ENCODE measurements at places on chromosomes 1 and 21.
A peak's percentile ranks its signal among the peaks of the same experiment; 100 is the strongest.

GRCh38 chr1:229454056-229454455 is 20.2 kb upstream of the ACTA1 start:
- no peak for DNase-seq

DNA sequence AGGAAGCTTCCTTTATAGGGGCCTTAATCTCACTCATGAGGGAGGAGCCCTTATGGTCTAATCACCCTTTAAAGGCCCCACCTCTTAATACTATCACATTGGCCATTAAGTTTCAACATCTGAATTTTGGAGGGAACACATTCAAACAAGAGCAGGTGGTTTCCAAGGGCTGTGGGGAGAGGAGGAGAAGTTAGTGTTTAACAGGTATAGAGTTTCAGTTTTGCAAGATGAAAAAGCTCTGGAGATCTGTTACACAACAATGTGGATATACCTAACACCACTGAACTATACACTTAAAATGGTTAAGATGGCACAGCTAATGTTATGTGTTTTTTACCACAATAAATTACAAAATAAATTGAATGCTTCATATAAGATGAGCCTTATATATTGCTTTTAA is 113.4 kb upstream of the DNAH14 start:
- DNase-seq = no peak

- DNase-seq = peak; percentile 52
Measured at GRCh38 chr1:107782217-107782845, 182.6 kb downstream of the VAV3 start.

- DNase-seq = peak; percentile 34
Measured at GRCh38 chr1:110200666-110201065, 9.4 kb upstream of the KCNC4 start.

DNA sequence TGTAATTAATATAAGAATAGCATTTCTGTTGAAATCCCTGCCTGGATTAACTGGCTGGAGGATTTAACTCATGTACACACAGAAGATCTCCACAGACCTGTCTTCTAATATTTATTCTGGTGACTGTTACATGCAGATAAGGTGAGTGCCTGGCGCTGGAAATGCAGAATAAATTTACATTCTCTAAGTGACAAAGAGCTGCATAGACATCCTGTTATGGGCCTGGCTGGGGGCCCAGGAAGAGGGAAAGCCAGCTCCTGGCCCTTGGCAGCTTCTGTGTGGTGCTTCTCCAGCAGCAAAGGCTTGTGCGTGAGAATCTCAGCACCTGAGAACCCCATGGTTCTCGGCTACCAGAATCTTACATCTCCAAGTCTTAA is 446.6 kb downstream of the PTPRU start:
- DNase-seq = peak; percentile 36

GRCh38 chr1:223538981-223539380 is 126.5 kb downstream of the CAPN8 start:
- no peak for DNase-seq

DNA sequence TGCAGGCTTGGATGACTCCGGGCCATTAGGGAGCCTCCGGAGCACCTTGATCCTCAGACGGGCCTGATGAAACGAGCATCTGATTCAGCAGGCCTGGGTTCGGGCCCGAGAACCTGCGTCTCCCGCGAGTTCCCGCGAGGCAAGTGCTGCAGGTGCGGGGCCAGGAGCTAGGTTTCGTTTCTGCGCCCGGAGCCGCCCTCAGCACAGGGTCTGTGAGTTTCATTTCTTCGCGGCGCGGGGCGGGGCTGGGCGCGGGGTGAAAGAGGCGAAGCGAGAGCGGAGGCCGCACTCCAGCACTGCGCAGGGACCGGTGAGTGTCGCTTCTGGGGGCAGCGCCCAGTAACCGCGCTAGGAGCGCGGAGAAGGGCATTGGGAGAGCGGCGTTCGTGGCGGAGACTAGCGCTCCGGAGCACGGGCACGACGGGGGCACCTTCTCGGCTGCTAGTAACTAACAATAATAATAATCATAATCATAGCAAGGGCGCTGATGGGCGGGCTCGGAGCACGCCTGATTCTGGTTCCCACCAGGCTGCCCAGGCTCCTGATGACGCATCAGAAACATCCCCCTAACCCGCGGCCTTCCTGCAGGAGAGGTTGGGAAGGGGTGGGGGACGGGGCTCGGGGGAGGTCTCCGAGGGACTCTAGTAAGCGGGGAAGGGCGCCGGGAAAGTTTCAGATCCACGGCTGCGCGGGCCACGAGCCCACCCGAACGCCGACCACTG is at the start of gene MX1:
MX1 (plus strand) TSS at position 286 of the 722 bp plus-strand sequence. CDS start 5,832 bp downstream, outside the sequence.
- peak; percentile 24 for DNase-seq

DNA sequence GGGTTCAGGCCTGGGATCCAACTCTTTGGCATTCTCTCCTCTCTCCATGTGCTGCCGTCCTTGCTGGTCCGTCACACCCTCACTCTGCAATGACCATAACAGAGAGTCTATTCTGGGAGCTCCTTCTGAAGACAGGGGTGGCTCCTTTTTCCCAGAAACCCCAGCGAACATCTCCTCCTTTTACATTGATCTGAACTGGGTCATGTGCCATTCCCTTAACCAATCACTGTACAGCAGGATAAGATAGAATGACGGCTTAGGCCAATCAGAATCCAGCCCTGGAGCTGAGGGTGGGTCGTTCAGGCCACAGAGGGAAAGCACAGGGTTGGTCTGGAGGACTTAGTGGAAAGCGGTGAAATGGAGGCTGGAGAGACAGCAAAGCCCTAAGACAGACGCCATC is 740.1 kb downstream of the MATN1 start:
- DNase-seq = no peak

DNA sequence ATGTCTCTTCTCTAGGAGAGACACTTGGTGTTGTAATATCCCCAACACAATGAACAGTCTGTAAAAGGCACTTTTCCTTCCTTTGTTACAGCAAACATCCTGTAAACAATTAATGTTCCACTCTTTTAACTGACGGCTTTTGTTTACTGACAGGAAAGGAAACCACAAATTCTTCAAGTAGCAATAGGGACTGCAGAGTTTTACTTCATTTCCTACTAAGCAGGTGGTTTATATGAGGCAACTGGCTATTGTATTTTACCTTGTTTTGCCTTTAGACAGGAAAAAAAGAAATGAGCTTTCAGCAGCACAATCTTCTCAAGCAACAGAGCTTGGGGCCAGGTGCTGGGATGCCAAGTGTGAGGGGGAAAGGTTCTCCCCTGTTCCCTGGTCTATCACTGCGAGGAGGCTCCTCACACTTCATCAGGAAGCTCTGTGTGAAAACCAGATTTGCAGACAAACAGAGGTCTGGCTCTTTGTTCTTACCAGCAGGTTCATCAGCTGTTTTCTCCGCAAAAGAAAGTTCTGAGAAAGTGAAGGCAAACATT is 51.2 kb downstream of the SIPA1L2 start:
- no peak for DNase-seq

GRCh38 chr1:180966744-180967536 is 54.2 kb downstream of the KIAA1614 start:
- no peak for DNase-seq

DNA sequence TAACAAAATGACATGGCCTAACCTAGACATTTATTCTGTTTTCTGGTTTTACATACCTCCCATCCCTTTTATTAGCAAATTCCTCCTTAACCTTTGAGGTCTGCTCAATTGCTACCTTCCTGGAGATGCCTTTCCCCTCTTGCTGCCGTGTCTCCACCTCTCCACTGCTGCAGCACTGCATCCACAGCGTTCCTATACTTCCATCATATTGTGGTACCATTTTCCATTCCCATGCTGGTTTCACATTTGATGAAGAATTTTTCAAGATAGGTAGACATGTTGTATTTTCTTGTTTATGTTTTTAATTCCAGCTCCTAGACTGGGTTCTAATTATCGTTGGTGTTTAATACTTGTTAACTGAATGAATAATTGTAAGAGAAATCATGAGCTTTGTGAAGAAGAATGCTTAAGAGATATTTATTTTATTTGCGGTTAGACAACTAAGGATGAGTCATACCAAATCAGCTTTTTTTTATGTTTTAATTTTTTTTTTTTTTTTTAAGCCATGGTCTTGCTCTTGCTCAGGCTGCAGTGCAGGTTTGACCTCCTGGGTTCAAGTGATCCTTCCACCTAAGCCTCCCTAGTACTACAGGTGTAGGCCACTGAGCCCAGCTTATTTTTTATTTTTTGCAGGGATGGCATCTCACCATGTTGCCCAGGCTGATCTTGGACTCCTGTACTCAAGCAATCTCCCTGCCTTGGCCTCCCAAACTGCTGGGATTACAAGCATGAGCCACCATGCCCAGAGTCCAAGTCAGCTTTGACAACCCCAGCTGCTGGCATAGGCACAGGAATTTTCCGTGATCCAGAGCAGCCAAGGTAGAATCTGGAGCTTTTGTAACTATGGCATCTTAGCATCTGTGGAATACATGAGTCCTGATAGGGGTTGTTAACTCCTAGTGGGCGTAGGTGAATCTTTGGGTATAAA is 44.0 kb downstream of the ATP6V1G3 start:
- DNase-seq = peak; percentile 82
